ENCODE measurements at places on chromosomes 12 and 14.
A peak's percentile ranks its signal among the peaks of the same experiment; 100 is the strongest.

DNA sequence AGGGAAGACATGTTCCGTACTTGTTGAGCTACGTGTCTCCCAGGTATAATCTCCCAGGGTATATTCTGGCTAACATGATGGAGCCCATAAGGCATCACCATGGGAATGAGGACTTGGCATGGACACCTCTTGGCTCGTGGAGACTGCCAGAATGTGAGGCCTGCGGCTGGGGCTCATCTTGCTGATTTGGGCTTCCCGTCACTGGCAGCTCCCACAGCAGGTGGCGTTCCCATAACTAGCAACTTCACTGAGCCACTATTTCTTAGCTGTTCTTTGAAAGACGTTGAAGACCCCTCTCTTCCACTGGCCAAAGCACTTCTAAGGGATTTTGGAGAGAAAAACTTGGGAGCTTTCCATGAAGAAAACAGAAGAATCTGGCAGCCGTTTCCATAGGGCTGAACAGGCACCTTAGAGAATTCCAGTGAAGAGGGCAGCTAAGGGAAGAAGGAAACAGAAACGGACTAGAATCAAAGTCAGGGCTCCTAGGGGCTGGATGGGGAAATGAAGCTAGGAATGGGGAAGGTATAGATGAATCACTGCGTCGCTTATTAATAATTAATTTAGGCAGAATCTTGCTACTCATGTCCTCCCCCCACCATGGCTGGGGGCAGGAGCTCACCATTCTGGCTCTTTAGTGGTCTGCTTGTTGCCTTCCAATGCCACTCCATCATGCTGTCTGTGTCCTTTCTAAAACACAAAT lies 39.7 kb upstream of the FOS start:
- DNase-seq, result no peak

- DNase-seq, result no peak
These were observed 116.0 kb upstream of the NCOR2 start for GRCh38 chr12:124683152-124684124.

DNA sequence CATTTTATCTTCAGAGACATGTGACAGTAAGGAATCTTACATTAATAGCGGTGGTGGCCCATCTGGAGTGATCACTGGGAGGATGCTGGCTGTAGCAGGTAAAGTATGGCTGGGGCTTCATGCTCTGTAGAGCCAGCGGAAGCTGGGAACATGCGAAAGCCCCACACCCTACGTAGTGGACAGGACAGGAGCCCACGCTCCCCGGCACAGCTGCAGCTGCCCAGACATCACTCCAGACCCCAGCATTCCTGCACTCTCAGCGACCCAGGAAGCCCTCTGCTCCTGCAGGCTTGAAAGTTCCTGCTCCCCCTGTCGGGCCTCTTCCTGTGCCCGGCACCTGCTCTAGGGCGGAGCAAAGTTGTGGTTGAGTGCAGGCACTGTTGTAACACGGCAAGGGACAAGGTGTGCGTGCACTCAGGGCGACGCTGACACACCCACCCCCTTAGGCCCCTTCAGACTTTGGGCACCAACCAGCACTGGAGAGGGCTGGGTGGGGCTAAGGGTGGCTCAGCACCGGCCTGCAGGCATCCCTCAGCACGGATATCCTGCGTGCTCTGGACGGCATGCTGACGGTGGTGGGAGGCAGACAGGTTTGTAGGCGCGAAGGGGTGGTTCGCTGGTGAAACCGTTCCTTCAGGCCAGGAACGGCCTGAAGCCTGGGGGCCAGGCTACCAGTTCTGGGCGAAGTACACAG lies 568.3 kb downstream of the FSCB start:
- no peak for DNase-seq

DNA sequence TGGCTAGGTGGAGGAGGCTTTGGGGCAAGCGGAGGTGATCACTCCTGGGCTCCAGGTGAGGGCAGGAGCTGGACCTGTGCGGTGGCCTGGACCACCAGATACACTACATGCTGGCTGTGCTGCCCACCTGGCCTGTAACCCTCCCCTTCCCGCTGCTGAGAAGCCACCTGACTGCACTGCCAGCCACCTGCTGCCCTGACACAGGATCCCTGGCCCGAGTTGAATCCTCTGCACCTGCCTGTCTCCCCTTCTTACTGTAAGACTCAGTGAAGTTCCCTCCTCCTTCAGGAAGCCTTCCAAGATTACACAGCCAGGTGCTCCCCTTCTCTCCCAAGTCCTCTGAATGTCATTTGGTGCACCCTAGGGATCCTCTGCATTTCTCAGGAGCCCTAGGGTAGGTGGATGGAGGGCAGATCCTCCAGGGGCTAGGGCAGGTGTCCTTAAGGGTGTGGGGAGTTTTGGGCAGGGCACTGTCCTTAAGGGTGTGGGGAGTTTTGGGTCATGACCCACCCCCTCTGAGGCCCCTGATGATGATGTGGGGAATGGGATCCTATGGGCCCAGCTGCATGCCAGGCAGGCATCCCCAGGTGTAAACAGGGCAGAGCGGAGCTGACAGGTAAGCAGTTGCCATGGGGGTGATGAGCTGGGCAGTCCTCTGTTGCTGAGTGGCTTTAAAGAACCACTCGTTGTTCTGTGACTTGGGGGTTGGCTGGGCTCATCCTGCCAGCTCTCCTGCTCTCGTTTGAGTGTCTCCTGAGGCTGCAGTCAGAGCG lies 6.7 kb upstream of the MTA1 start:
- DNase-seq, result no peak

DNA sequence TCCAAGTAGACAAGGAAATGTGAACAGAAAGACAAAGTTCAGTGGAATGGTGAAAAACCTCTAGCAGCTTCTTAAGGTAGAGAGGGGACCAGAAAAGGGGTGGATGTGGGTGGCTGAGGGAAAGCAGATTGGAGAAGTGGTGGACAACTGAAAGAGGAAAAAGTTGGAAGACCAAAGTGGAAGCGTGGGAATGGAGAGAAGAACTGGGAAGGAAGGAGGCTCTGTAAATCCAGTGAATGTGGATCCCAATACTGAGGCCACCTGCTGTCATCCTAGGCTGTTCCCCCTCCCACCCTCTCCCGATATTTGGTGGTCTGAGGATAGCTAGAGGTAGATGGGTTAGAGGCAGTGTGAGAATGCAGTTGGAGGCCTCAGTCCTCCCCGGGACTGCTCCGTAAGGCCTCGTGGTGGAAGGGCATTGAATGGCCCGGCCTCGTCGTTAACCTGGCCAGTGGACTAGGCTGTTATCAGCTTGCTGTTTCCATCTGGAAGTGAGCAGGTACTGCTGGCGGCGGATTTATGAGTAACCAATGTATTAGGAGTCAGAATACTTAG lies 822 bp upstream of the POU6F1 start:
- DNase-seq, result peak; percentile 38

DNA sequence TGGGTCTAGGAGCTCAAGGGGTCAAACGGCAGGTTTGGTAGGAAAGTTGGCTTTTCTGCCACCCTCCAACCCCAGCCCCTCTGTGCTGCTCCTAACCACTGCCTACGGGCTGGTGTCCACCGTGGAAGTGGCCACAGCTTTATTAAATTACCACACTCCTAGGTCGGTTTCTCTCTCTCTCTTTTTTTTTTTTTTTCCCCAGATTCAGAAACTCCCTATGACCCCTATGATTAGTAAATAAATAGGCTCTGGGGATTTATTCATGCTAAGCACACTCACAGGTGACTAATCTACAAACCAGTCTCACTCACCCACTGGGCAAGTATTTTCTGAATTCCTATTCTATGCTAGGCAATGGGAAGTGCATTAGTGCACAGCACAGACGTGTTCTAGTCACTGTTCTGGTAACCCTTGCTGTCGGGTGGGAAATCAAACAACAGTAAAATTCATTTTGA lies 8.7 kb upstream of the DDX47 start:
- DNase-seq, result no peak

GRCh38 chr14:78297858-78298257 lies 127.7 kb downstream of the NRXN3 start:
- no peak for DNase-seq

- DNase-seq, result no peak
These were observed 671.3 kb downstream of the RPS29 start for GRCh38 chr14:48914921-48915320.

- DNase-seq, result no peak
These were observed 39.6 kb upstream of the ITPR2 start for GRCh38 chr12:26872625-26873024.
